Fibroblast of skin of scalp (primary cell): ENCODE measurements at places on chromosomes 7 and 10.

DNA sequence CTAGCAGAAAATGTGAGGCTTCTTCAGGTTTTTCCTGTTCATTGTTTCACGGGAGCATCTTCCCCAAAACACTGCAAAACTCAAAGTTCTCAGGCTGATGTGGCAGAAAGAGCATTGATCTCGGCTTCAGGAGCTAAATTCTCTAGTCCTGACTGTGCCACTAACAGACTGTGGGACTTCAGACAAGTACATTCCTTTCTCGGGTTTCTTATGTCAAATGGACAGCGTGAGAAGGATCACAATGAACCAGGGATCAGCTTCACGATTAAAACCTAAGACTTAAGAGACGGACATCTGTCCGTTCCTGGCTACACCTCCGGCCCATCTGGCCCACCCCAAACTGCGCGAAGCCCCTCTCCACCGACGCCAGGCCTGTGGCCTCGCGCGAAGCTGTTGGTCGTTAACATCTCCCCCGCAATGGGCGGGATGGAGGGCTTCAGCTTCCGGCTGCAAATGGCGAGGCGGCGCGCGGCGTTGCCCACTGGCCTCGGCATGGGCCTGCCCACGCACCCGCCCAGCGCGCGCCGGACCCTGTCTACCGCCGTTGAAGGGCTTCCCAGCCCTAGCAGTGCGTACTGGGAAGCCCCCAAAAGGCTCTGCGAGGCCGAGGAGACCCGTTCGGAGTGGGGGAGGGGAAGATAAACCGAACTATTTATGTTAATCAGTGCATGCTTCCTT, 549 bp upstream of the DDX50 start:
- DNase-seq, result no peak

- peak; percentile 34 for DNase-seq
These were observed 592.6 kb downstream of the REEP3 start for GRCh38 chr10:64113792-64114191.

DNA sequence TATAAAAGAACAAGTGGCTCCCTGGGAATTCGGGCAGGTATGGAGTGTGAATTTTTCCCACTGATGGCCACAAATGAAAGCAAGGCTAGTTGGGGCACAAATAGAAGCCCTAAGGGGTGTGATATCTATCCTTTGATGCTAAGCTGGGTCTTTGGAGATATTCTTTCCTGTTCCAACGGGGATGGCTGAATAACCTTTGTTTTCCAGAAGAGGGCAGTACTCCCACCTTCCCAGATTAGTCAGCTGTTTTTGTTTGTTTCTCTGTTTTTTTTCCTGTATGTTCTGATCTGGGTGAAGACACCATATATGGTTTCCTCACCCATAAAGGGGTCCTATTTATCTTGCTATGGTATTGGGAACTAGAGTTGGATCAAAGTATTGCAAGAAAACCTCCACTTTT, 947.7 kb upstream of the SORCS1 start:
- DNase-seq, result no peak

DNA sequence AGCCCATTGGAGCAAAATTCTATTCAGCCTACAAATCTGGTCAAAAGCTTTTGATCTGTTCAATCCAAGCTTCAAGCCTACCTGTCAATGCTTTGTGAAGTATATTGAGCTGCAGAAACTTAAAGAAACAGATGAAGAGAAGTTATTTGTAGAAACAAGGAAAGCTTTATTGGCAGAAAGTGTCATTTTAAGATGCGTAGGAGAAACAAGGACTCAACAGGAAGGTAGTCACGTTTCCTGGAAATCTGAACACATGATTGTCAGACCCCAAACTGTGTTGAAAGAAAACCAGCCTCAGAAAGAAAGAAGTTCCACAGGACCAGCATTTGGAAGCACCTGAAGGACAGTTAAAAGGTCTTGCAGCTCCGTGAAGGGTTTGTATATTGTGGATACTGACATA, 34.8 kb upstream of the PURB start:
- DNase-seq, result no peak

- DNase-seq, result no peak
These were observed 54.5 kb downstream of the CUL1 start for GRCh38 chr7:148753224-148753623.

- DNase-seq, result peak; percentile 29
These were observed 34.8 kb upstream of the ZMIZ2 start for GRCh38 chr7:44713680-44714335.

DNA sequence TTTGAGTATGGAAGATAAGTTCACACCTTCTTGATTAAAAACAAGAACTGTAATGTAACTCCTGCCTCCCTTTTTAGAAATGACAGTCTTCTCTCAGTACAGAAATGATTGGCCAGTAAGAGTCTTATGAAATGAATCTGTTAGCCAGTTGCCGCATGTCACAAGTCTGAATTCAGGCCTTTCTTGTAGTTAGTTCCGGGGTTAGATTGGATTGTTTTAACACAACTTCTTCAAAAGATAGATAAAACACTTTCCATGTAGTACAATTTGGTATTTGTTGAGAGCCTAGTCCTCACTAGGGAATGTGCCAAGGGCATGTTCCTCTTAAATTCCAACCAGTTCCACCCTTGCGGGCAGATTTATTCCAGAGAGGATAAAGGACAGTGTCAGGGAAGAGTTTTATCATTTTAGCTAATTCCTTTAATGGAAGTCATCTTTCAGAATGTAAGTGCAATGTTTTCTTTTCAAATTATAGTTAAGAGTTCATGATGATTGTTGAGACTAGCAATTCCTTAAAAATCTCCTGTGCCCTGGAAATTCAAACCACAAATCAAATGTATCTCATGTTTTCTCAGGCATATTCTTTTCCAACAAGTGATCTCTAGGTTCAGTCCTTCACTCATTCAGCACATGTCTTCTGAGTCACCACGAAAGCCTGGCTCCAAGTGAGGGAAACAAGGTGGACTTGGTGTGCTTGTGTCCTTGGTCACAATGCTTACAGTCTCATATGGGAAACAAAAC, 4.1 kb downstream of the FHIP2A start:
- peak; percentile 97 for DNase-seq

DNA sequence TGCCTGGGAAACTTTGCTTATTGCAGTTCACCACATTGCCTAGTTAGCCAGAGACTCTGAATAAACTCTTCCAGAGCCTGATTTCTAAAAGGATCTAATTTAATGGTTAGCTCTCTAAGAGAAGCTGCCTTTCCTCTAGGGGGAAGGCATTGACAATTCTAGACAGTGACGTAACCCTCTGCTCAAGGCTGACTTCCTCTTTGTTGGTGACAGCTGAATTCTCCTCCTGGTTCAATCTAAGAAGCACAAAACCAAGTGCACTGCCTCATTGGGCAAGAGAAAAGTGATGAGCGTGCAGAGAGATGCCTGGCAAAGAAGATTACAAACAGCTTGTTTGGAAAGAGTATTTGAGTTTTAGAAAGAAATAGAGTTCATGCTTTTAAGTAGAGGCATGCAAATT, 102.7 kb downstream of the MACC1 start:
- peak; percentile 14 for DNase-seq

- no peak for DNase-seq
These were observed 281.6 kb downstream of the AGMO start for GRCh38 chr7:15280078-15280733.

- peak; percentile 66 for DNase-seq
These were observed 13.9 kb downstream of the EIF4H start for GRCh38 chr7:74187915-74188675.

DNA sequence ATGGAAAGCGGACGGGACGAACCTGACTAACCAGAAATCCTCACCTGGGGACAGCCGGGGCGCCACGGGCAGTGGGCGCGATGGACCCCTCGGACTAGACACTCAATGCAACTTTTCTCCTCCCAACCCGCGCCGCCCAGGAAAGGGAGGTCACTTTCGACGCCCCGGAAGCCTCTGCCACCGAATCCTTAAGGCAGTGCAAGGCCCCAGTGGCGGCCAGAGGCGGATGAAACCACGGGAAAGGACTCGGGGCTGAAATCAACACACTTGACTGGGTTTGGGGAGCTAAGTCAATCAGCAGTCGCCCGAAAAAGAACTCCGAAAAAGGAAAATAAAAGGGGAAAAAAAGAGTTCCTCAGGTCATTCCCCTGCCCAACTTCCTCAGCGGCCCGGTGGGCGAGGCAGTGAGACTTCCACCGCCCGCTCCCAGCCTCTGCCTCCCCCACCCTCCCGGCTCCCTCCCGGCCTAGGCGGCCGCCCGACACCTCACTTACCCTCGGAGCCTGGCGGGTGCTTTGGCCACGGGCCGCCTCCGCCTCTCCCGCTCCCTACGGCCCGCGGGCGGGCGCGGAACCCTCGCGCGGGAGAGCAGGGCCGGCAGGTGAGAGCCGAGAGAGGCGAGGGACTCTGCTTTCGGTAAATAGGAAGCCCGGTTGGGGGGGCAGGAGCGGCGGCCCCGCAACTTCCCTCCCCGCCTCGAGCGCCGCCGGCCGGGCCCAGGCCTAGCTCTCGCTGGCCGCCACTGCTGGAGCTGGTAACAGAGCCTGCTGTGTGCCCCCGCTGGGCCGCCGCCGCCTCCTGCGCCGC, 518 bp downstream of the WAPL start:
- peak; percentile 57 for DNase-seq

DNA sequence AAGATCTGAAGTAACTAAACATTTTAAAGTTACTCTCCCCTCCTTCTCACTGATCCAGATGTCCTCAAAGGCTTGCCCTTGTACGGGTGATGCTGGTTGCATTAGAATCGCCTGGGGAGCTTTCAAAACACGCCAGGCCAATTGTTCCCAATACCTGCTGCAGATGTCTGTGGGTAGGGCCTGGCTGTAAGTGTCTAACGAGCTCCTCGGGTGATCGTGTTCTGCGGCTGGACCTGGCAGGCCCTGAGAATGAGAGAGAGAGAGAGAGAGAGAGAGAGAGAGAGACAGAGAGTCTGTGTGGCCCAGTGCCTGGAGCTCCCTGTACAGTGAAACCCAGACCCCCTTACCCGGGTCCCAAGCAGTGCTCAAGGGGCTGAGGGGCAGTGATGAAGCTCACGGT, 8.4 kb downstream of the COL13A1 start:
- no peak for DNase-seq

DNA sequence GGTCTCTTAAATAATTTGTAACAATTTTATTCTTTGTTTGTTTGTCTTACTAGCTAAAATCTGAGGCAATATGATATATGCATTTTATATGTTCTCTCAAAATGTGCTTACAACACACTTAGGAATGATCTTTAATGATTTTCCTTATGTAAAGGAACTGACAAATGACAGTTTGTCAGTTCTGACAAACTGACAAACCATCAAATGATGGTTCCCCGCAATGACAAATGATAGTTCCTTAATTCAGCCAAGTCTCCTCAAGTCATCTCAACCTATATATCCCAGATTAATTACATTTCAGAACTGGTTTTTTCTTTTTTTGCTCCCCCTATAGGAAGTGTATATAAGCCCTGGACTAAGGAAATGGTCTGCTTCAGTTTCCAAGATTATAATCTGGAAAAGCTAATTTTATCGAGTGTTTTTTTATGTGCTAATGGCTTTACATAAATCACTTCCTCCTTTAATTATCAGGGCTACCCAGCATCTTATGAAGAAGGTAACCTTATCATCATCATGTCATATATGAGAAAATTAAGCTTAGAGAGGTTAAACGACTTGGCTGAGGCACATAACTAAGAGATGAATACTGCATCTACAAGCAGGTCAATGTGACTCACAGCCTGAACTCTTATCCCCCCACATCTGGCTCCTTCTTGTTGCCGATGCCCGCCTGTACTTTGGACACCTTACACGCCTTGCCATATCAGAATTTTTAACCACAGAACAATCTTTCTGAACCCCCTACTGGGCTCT, 75.1 kb downstream of the RELN start:
- no peak for DNase-seq

DNA sequence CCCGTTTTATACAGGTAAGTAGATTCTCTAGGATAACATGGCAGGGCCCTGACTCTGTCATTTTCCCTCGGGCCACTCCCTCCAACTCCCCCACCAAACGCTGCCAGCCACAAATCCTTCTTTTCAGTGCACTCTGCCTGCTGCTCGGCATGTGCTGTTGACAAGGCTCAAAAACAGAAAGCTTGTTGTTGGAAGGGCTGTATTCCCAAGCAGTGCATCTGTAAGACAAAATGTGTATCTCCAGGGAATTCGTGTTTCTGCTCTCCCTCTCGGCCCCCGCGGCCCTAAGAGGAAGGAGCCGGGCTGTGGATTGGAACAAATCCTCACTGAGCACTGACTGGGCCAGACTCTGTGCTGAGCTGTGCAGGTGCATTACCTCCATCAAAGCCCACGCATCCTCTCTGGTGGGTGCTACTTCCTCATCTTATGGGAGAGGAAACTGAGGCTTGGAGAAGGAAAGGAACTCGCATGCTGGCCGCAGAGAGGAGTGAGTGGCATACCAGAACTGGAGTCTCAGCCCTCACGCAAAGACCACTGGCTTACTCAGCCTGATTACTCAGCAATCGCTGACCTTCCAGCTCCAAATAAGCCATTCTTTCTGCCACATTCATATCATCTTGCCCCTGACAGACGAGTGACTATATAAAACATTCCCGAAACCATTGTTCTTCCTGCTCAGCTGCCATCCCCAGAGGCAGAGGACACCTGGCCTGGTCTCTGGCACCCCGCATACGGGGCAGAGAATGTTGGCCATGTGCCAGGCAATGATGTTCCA, 33.5 kb upstream of the ENO4 start:
- peak; percentile 54 for DNase-seq

DNA sequence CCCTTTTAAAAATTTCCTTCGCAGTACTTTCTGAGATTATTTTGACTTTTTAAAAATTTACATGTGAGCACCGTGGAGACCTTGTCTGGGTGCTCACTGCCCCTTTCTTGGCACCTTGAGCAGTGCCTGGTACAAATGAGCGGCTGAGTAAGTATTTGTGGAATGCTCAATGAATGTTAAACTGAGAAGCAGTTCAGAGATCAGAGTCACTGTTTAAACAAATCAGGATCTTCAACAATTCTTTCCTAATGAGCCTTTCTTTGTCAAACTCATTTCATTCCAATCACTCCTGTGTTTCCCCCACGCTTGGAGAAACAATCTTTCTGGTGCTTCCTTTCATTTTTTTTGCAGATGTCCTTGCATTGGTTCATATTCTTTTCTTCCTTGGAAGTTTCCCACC, 611.3 kb upstream of the GALNT17 start:
- peak; percentile 45 for DNase-seq

- no peak for DNase-seq
These were observed 8.8 kb downstream of the TDRD1 start for GRCh38 chr10:114188001-114188400.

- peak; percentile 37 for DNase-seq
These were observed 248.2 kb upstream of the KLF14 start for GRCh38 chr7:130982160-130982638.

GRCh38 chr10:14184841-14185315, 145.8 kb downstream of the FRMD4A start:
- peak; percentile 19 for DNase-seq

DNA sequence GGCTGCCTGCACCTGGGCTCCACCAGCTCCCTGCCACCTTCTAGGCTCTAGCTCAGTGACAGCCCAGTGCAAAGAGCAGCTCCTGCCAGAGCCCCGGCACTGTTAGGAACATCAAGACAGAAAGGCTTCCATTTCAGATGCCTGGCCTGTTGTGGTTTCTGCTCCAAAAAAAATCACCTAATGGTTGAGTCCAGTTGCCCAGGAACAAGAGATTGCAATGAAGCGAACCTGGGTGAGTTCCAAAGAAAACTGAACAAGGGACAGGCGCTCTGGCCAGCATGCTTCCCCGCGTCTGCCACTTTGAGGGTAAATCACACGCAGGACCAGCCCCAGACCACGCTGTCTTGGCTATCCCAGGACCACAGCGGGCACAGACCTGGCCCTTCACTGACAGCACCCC, 47.0 kb upstream of the RASGEF1A start:
- DNase-seq, result no peak
